ENCODE measurements at places on chromosomes 6 and 20.

DNA sequence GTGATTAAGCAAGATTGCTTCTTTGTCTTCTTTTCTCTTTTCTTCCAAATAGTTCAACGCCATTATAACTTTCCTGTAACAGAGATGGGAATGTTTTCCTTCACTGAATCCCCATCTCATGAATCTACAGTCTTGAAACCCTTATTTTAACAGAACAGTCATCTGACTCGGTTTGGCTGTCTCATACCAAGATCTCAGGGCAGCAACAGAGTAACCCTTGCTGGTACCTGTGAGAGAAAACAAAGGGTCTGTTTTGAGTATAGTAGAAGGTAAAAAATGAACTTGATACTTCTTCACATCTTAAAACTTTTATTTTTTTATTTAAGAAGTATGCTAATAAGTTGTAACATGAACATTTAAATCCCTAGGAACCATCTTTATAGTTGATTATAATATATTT is 19.6 kb upstream of the DSE start:
- no peak for DNase-seq

DNA sequence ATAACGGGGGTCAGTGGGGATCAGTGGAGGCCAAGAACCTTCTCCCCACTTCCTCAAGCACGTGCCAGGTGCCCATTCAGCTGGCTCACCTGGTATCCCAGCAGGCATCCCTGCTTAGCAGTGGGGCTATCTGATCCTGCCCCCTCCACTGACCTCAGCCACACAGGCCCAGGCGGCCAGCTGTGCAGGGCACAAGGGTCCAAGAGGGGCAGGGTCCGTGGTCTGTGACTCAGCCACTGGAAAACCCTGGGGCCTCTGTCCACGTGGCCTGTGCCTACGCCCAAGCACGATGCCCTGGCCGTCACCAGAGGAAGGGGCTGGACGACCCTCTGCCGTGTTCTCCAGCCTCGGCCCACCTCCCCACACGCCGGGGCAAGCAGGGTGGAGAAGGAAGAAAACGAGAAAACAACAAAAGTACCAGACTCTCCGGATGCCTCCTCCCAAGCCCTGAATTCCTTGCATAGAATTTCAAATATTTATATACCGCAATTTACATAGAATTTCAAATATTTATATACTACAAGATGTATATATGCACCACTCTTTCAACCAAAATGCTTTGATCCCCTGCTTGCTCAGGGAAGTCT is 12.1 kb downstream of the PXDC1 start:
- DNase-seq = no peak

DNA sequence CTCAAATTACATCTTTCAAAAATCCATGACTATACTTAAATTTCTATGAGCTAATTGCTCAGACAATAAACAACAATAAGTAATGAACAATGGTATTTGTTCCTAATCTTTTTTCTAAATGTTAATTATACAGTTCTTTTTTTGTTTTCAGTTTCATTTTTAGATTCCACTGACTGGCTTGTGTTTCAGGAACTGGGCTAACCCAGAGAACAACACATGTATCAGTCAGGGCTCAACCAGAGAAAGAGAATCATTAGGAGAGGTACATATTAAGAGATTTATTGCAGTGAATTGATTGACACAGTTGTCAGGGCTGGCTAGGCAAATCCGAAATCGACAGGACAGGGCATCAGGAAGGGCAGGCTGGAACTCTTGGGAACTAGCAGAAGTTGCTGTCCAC is 182.8 kb downstream of the GRM1 start:
- no peak for DNase-seq

DNA sequence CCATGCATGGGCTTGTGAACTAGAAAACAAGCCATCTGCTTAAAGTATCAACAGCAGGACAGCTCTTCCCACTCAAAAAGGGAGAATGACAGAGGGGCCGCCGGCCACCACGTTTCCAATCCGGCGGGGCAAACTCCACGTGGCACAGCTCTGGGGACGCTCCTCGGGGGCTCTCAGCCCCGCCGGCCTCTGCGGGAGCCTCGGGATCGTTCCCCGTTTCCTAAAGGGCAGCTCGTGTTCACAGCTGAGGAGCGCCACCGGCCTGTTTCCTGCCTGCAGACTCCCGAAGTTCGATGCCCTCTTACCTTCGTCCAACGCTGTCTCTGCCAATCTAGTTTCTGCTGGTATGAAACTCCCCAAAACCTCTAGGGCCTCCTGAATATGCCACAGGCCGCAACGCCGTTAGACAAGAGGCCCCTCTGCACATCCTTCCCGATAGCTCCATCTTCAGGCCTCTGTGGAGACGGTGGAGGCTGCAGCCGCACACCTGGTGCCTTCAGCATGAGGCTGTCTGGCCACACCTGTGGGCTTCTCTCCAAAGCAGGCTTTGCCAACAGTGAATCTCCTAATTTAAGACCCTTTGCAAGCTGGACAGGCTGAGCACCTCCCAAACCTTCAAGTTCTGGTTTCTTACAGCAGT is 46.5 kb downstream of the KCNQ2 start:
- no peak for DNase-seq

- no peak for DNase-seq
These were observed 73.7 kb upstream of the EXOC2 start for GRCh38 chr6:766625-767024.

DNA sequence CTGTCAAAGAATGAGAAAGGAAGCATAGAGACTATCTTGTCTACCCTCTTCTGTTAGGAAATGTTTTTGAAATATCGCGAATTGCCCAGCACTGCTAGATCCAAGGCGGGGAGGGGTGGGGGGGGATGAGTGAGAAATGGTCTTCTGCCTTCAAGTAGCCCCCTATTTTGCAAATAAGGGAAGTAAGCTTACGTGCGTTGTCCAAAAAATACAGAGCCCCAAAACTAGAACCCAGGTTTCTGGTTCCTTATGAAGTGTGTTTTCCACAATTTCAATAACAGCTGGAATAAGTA is 923 bp upstream of the ILRUN start:
- no peak for DNase-seq

GRCh38 chr6:150410399-150410798 is 41.6 kb downstream of the IYD start:
- no peak for DNase-seq

- DNase-seq = no peak
These were observed 311.7 kb downstream of the CBLN4 start for GRCh38 chr20:55693641-55694040.

DNA sequence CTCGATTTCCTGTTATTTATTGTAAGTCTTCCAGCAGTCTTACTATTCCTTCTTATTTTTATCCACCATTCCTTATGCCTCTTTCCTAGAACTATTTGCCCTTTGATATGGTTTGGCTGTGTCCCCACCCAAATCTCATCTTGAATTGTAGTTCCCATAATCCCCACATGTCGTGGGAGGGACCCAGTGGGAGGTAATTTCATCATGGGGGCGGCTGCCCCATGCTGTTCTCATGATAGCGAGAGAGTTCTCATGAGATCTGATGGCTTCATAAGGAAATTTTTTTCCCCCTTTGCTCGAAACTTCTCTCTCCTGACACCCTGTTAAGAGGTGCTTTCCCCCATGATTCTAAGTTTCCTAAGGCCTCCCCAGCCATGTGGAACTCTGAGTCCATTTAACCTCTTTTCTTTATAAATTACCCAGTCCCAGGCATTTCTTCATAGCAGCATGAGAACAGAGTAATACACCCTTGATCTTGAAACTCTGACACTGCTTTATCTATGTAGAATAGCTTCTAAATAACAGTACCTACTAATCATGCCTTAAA is 48.8 kb downstream of the PLN start:
- no peak for DNase-seq

- no peak for DNase-seq
These were observed 92.5 kb upstream of the NXT1 start for GRCh38 chr20:23257848-23258746.

Data from thyroid gland (tissue), 4 donors.